ENCODE measurements at places on chromosomes 11 and 22. TPM values are rescaled to one million over a fixed set of nuclear protein-coding genes. Genes with fewer than 3 reads are reported as not detected.

- no peak for DNase-seq
Observed at GRCh38 chr11:6992026-6992425, 28.1 kb downstream of the ZNF214 start.

- no peak for DNase-seq
Observed at GRCh38 chr22:37607935-37608476, 628 bp upstream of the GGA1 start.

DNA sequence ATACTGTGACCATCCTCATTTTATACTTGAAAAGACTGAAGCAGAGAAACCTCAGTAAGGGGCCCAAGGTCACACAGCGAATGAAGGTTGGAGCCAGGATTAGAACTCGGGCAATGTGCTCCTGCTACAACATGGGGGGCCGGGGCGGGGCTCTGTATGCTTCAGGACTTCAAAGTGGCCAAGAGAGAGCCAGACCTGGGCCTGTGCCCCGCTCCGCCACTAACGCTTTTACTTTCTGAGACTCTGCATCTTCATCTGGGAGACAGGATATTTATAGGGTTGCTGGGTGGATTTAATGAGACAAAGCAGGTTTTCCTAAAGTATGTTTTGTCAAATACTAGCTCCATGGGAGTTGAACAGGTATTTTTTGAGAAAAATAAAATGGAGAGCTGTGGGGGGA lies 33.9 kb upstream of the LYVE1 start:
- no peak for DNase-seq

- no peak for DNase-seq
Observed at GRCh38 chr11:121323046-121323607, 30.6 kb downstream of the SC5D start.

HOATZ gene
- 0.01 TPM for polyA plus RNA-seq

RHOG gene
- polyA plus RNA-seq, result 48.9 TPM

Measured in large intestine (tissue), 12 donors.